Right ventricle myocardium superior (tissue), 1 donor: ENCODE measurements at places on chromosomes 16 and 17. TPM values are rescaled to one million over a fixed set of nuclear protein-coding genes. Genes with fewer than 3 reads are reported as not detected.
A peak's percentile ranks its signal among the peaks of the same experiment; 100 is the strongest.

DNA sequence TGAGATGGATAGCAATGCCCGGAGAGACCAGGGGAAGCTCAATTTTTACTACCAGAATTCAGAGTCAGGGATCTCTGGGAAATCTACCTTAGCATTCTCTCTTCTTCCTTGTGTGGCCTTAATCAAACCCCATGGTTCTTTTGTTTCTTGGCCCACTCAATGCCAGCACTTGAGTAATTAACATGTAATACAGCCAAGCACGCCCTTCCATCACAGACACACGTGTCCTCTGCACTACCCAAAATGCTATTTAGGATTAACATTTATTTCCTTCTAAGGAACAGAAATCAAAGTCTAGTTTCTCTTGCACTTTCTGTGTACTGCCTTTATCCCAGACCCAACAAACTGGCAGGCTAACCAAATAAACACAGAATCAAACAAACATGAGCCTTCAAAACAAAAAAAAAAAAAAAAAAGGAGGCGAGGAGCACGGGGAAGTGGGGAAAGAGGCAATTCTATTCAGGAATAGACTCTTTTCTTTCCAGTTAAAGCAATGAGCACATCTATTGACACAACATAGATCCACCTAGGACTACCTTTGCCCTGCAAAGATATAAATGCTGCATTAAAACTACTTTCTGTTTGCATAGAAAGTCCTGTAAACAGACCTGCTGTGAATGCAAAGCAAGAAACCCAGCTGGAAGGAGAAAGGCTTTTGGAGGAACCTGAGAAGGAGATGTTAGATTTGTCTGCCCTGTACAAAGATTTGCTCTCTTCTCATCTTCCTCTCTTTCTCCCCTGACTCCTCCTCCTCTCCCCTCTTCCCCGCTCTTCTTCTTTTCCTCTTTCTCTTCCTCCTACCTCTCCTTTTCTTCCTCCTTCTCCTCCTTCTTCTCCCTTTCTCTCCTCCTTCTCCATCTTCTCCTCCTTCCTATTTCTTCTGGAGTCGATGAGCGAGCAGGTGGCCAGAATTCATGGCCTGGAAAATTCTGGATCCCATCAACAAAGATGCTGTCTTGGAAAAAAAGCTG lies 294.4 kb downstream of the NPIPA8 start:
- DNase-seq, result no peak

- no peak for DNase-seq
Measured at GRCh38 chr16:82300374-82300951, 130.4 kb upstream of the MPHOSPH6 start.

DNA sequence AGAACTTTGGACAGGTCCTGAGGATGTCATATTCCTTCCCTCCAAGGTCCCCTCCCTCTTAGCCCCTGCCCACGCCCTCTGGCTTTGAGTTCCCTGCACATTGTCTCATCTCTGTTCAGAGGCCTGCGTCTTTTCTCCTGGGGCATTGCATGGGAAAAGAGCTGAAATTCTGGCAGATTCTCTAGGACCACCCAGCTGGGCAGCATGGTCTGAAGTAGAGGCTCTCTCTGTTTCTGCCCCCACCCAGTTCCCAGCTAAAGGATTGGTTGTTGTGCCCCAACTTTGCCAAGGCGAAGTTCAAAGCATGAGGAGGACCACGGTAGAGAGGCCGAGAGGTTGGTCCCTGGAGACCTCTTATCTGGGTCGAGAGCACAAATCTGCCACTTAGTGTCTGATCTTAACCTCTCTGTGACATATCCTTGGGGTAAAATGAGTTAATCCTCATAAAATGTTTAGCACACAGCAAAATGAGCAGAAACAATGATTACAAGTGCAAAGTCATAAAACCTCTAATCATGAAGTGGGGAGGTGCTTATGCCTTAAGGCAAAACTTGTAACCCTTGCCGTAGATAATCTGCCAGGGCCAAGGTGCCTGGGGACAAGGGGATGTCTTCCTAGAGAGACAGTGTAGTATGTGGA lies 2.4 kb downstream of the ABAT start:
- DNase-seq, result no peak

GRCh38 chr16:57373117-57373947 lies 1.0 kb downstream of the CX3CL1 start:
- DNase-seq, result no peak

The CD79B gene
- 8.9 TPM for total RNA-seq

The PRDM7 gene
- not detected for total RNA-seq

DNA sequence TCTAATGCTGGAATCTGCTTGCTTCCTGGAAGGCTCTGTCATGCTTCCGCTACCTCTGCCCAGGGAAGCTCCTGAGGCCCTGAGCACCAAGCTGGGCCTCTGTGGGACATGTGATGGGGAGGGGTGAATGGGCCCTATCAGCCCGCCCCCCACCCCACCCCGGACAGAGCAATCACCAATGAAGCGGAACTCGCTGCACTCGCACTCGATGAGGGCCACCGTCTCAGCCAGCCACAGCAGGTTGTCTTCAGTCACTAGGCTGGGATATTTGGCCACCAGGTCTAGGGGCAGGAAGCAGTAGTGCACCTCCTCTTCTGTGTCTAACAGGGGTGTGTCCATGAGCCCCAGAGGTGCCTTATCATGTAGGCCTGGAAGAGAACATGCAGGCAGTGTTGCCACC lies 23.6 kb downstream of the KCTD19 start:
- no peak for DNase-seq

The CCL1 gene
- not detected for total RNA-seq

GRCh38 chr17:34366529-34367107 lies 3.6 kb upstream of the CCL1 start:
- no peak for DNase-seq

DNA sequence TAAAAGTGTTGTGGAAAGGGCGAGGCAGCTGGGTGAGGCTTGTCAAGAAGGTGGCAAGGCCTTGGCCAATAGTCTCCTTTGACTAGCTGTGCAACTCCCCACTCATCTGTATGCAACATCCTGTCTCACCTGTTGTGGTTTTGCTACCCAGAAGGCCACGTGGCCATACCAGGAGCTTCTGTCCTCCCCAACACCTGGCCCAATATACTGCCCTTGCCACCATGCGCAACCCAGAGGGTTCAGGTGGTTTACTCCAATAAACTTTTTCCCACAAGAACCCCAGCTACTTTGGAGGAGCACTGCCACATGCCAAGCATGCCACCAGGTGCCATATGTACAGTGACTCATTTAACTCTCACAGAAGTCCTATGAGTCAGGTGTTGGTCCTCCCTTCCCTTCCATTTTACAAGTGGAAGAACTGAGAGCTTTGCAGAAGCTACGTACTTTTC lies 10.2 kb downstream of the MYO19 start:
- DNase-seq, result no peak

The GAS7 gene
- total RNA-seq, result 72.1 TPM

DNA sequence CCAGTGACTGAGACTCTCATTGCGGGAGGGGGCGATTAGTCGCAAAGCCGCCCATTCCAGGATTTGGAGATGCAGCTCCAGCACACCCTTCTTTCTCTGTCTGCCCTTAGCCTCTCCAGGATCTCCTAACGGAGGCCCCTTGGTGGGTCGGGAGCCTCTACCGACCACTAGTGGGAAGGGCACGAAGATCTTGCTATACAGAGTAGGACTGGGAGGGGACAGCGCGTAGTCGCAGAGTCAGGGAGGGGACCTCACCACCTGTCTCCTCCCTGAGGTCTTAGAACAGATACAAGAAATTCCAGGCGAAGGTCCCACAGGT lies 588 bp upstream of the SMTNL2 start:
- no peak for DNase-seq

DNA sequence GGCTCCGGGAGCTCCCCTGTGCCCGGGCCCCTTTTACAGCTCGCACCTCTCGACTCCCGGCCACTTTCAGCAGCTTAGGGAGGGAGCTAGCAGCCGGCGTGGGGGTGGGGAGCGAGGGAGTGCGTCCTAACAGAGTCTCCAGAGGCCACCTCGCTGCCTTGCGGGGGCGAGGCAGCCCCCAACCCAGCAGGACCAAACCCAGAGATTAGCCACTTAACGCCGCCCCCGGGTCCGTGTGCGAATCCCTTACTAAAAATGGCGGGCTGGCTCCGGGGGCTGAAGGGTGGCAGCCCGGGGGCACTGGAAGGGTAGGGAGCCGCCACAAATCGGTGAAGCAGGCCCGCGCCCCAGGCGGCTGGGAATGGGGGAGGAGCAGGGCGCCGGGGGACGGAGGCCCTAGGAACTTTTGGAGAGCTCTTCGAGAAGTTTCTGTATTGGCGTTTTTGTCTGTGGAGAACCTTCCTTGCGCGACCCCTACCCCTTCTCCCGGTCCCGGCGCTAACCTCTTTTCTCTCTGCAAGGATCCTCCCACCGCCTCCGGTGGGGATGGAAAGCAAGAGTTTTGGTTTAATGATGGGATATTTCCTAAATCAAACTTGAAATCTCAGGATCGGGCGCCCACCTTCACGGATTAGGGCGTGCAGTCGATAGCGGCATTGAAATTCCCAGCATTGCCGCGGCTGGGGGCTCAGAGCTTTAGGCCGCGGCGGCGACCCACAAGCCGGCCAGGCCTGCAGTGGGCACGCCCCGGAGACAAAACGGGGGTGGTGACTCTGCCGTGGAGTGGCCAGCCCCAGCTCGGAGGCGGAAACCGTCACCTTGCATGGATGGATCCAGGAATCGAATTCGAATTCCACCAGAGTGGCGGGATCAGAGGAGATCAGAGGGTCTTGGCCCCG lies 793 bp upstream of the IRX3 start:
- peak; percentile 61 for DNase-seq

The ZPBP2 gene
- total RNA-seq, result not detected

The RILP gene
- 74.6 TPM for total RNA-seq

GRCh38 chr17:18862011-18862410 lies 4.1 kb downstream of the PRPSAP2 start:
- no peak for DNase-seq

GRCh38 chr17:64694207-64694606 lies 32.1 kb upstream of the SMURF2 start:
- peak; percentile 71 for DNase-seq

DNA sequence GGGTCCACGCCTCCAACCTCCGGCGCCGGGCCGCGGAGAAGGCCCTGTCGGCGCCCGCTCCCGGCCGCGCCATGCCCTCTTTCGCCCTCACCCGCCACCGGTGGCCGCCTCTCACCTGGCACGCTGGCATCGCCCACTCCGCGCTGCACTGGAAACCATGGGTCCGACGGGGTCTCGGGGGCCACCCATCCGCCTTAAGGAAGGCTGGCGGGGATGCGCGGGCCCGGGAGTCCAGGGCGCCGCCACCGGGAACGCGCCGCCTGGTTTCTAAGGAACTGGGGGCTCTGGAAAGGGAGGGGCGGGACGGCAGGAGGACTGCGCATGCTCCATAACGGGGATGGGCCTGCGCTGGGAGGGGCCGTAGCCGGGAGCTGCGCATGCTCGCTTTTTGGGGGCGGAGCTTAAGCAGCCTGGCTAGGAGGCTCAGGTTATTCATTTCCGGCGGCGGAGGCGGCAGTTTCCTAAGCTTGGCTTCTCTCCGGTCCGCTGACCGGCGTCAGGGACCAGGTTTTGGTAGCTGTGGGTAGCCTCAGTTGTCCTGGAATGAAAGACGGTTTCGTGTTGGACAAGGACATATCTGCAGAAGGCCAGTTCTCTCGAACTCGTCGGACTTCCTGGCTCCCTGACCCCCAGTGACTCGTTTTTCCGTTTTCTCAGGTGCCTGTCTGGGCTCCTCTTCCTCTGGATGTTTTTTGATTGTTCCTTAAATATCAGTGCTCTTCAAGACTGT lies at the start of gene GFOD2:
Gene GFOD2, minus strand, starts transcription at position 269 of the 730 bp plus-strand sequence. CDS start 33,601 bp downstream, outside the sequence.
- DNase-seq, result peak; percentile 98

The GNAO1 gene
- 25.9 TPM for total RNA-seq

The RCVRN gene
- total RNA-seq, result not detected

- DNase-seq, result no peak
Measured at GRCh38 chr17:39277110-39277509, 51.4 kb upstream of the STAC2 start.

DNA sequence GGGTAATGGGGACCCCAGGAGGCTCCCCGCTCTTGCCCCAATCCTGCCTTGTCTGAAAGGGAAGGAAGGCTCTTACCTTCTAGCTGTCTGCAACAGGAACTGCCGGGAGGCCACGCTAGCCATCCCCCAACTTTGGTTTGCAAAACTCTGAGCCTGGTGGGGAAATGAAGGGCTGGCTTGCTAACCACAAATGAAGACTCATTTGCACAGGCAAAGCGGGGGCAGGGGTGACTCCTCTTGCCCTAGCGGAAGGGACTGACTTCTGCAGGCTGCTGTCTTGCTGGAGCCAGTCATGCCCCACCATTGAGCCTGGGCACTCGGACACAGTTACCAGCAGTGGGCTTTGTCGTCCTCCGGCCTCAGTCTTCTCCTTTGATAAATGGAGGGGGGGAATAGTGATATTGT lies 52.6 kb downstream of the PLCG2 start:
- peak; percentile 73 for DNase-seq

DNA sequence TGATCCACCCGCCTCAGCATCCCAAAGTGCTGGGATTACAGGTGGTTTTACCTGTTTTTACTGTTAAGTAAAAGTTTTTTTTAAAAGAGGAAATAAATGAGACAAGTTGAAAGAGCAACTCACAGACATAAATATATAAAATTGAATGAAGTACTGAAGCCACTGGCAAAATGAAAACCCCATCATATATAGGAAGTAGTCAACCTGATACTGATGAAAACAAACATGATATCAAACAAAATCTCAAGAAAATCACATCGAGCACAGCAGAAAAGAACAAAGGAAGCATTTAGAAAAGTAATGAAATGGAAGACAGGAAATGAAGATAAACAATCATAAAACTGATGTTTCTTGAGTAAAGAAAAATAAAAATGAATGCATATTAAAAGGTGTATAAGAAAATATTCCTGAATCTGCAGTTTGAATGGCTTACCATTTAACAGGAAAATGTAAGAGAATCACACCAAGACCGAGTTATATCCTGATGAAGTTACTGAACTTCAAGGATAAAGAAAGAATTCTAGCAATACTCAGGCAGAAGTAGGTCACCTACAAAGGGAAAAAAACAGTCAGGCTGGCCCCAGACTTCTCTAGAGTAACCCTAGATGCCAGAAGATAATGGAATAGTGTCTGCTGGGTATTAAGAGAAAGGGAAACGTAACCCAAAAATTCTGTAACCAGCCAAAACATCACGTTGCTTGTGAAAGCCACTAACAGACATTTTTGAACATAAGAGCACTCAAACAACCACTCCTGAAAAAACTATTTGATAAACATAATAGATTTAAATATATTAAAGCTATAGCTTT lies 31.5 kb downstream of the UBE2G1 start:
- DNase-seq, result no peak
